ENCODE measurements at places on chromosomes 16 and 17. TPM values are rescaled to one million over a fixed set of nuclear protein-coding genes. Genes with fewer than 3 reads are reported as not detected.

The FUS gene
- 151 TPM for total RNA-seq

The INCA1 gene
- total RNA-seq = 0.58 TPM

The HS3ST2 gene
- total RNA-seq = 0.18 TPM

The LRRC37A2 gene
- 8.1 TPM for total RNA-seq

The DOC2B gene
- total RNA-seq = 63.1 TPM

The BEAN1 gene
- total RNA-seq = 0.99 TPM

The ATAD5 gene
- 4.1 TPM for total RNA-seq

The TBC1D3I gene
- 1.5 TPM for total RNA-seq

The ZPBP2 gene
- total RNA-seq = not detected

The COPS3 gene
- 51.6 TPM for total RNA-seq

The MEAK7 gene
- total RNA-seq = 18.3 TPM

The FKBP10 gene
- total RNA-seq = 113 TPM

The SDK2 gene
- total RNA-seq = 19.2 TPM

The TNFRSF13B gene
- total RNA-seq = not detected

The GDPD3 gene
- 4.7 TPM for total RNA-seq

The IRF8 gene
- 17.5 TPM for total RNA-seq

The ZG16 gene
- total RNA-seq = not detected

The ITGAD gene
- 0.18 TPM for total RNA-seq

The MRM3 gene
- total RNA-seq = 39.4 TPM

The G6PC1 gene
- total RNA-seq = 6.0 TPM

The FBXW10 gene
- 0.18 TPM for total RNA-seq

The GDPD1 gene
- total RNA-seq = 4.0 TPM

The TEDC2 gene
- total RNA-seq = 10.8 TPM

The CLDN6 gene
- 7.6 TPM for total RNA-seq

The RMI2 gene
- 11.4 TPM for total RNA-seq

The PHKB gene
- 83.3 TPM for total RNA-seq

The CA4 gene
- total RNA-seq = 18.9 TPM

The KRTAP4-7 gene
- not detected for total RNA-seq

The DNASE1 gene
- total RNA-seq = 60.0 TPM

The TBX2 gene
- 103 TPM for total RNA-seq

The ALDOC gene
- total RNA-seq = 15.1 TPM

The SLC5A11 gene
- 3.7 TPM for total RNA-seq

The GSG1L gene
- total RNA-seq = 0.82 TPM

The C1QTNF8 gene
- total RNA-seq = not detected

The SLFN14 gene
- total RNA-seq = 1.8 TPM

The CETP gene
- 8.6 TPM for total RNA-seq

The HELZ gene
- 72.0 TPM for total RNA-seq

The C16orf74 gene
- total RNA-seq = 5.5 TPM

The DDX19B gene
- 22.3 TPM for total RNA-seq

The GLTPD2 gene
- 5.0 TPM for total RNA-seq

The IGFALS gene
- total RNA-seq = 7.0 TPM

The DHRS7C gene
- 25.3 TPM for total RNA-seq

The C17orf78 gene
- total RNA-seq = not detected

The KRT35 gene
- total RNA-seq = 0.41 TPM

The HOXB13 gene
- not detected for total RNA-seq

The HOXB4 gene
- 14.2 TPM for total RNA-seq

The XAF1 gene
- 31.2 TPM for total RNA-seq

All from metanephros (tissue), 2 donors.